Large intestine (tissue), 12 donors: ENCODE measurements at places on chromosomes 12 and 14. TPM values are rescaled to one million over a fixed set of nuclear protein-coding genes. Genes with fewer than 3 reads are reported as not detected.

RNASE2 gene
- 0.39 TPM for polyA plus RNA-seq

GALNT8 gene
- polyA plus RNA-seq: 19.5 TPM

ALDH1L2 gene
- polyA plus RNA-seq: 1.6 TPM

WNT5B gene
- 8.5 TPM for polyA plus RNA-seq

EIF2S3B gene
- 2.8 TPM for polyA plus RNA-seq

LACRT gene
- polyA plus RNA-seq: not detected

KRT6C gene
- polyA plus RNA-seq: not detected

LTBP2 gene
- polyA plus RNA-seq: 3.5 TPM

ST8SIA1 gene
- 4.4 TPM for polyA plus RNA-seq

ANO4 gene
- 3.4 TPM for polyA plus RNA-seq

TPPP2 gene
- 0.16 TPM for polyA plus RNA-seq

HOXC13 gene
- polyA plus RNA-seq: not detected

GPATCH2L gene
- polyA plus RNA-seq: 25.2 TPM

HSPB8 gene
- 8.4 TPM for polyA plus RNA-seq

PTGDR gene
- polyA plus RNA-seq: 1.5 TPM

ATP5MC2 gene
- 588 TPM for polyA plus RNA-seq

TSPAN19 gene
- polyA plus RNA-seq: 0.09 TPM
